Fibroblast of mammary gland (primary cell): ENCODE measurements at places on chromosomes 6 and 20.

DNA sequence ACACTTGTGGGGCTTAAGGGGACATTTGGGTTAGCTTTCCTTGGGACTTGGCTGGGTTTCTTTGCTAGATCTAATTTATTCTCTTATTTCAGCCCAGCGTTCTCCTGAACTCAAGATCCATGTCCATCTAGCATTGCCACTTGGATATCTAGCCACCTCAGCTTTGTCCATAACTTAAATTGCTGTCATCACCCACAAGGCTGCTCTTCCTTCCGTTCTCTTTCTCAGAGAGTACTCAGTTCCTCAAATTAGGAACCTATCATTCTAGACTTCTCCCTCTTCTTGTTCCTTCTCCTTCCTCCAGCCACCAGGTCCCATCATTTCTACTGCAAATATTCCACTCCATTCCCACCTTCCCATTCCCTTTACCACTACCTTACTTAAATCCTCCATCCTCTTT is 4.3 kb downstream of the SMIM26 start:
- DNase-seq: no peak

GRCh38 chr20:58277578-58278472 is 31.7 kb upstream of the RAB22A start:
- DNase-seq: no peak

GRCh38 chr6:16774437-16774836 is 13.2 kb upstream of the ATXN1 start:
- no peak for DNase-seq

GRCh38 chr20:52302736-52303135 is 111.2 kb upstream of the ZFP64 start:
- DNase-seq: no peak

- no peak for DNase-seq
Measured at GRCh38 chr6:161076181-161076677, 84.7 kb downstream of the MAP3K4 start.

DNA sequence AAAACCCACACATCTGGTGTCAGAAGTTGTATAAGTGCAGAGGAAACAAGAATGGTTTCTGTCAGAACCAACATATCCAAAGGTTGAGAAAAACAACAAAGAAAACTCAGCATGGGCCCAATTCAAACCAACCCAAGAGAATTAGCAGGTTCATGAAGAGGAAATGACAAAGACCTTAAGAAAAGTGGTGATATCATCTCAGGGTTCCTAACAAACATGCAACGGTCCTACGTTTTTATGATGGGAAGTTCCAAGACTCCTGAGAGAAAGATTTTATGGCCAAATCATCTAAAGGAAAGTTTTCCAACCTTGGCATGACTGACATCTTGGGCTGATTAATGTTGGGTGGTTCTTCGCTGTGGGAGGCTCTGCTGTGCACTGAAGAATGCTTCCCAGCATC is 23.0 kb downstream of the TFB1M start:
- DNase-seq: no peak

- DNase-seq: no peak
Measured at GRCh38 chr6:164502833-164503232, 806.6 kb downstream of the C6orf118 start.

DNA sequence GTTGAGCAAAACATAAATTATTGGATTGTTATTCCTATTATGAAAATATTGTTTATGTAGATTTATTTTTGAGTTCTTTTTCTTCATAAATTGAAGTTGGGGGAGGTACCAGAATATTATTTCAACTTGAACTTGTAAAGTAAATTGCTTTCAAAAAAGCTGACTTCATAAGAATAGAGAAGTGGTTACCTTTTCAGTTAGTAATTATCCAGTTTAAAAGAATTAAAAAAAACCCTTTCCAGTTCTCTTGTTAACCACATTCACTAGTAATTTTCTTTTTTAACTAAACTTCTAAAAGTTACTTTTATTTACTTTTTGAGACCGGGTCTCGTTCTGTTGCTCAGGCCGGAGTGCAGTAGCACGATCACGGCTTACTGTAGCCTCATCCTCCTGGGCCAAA is 124.3 kb downstream of the CDKAL1 start:
- DNase-seq: no peak

DNA sequence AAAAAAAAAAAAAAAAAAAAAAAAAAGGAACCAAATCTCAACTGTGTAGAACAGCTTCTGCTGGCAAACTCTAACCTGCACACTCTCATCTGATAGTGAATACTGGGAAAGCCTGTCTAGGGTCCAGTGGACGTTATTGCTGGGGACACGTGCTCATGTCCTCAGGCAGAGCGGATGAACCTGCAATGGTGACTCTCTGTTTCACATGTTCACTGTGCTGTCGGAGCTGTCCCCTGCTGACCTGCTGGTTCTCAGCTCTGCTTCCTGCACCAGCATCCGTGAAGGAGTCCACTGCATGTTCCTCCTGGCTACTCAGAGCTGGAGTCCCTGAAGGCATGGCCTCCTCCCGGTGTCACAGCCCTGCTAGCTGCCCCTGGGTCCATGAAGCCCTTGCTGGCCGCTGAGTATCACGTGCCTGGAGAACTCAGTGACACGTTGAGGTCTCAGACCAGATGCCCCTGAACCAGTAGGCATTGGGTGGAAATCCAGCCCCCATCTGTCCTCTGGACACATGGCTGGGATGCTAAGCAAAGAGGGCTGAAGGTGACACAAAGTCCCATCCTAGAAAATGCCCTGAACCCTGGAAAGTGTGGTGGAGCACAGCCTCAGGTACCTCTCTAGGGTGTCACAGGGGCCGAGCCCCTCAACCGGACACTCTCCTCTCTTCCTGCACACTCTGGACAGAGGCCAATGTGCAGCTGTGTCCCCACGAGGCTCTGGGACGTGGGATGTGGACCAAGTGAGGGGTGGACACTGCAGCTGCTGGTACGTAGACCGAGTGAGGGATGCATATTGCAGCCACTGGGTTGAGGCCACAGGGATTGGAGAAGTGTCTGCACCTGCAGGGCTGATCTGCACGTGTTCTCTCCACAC is 54.9 kb upstream of the FRMD1 start:
- DNase-seq: no peak

DNA sequence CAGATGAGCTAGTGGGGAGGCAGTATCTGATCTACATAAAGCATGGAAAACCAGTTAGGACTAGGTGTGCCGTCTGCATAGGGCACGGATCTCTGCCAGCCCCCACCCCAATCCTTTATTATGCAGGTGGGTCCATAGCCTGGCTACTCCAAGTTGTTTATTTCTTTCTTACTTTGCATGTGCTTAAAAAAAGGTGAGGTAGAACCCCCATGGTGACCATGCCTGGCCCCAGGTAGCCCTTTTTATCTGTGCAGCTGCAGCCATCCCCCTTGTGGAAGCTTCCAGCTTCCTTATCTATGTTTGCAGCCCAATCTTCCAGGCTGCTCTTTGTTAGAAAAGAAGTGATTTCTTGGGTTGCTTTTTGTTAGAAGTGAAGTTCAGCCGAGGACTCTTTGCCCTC is 9.0 kb upstream of the TREM2 start:
- DNase-seq: no peak

DNA sequence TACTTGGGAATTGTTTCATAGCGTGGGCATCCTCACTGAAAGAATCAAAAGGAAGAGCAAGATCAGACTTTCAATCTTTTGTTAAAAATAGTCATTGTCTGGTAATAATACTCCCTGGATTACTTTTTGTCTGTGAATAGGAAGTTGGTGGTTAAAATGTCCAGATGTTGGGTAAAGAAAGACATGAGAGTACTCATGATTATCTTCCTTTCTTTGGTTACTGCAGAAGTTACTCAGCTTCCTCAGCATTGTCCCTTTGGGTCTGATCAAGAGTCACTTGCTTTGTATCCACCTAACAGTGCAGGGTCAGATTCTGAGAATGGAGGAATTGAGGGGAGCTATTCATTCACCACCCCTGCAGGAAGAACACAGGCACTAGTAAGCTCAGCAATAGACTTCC is 54.6 kb downstream of the RIN2 start:
- DNase-seq: peak; percentile 42

DNA sequence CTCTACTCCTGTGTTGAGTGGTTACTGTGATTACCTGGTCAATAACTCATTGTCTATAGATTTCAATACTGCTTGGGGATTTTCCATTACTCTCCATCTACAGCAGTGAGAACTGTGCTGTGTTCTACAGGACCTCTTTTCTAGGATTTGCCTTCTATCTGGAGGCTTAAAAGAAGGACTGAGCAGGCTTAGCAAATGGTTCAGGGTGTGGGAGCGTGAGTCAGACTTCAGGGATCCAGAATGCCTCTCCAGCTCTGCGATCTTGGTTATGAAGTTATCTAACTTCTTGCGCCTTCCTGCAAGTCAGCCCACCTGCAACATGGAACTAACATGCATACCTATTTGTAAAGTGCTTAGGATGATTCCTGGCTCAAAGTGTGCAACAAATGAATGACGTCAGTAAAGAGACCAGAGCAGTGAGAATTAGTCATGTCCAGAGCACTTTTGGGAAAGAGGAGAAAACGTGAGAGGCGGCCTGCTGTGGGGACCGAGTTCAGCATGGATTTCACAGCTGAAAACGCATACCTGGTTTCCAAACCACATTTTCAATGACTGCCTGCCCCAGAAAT is 610.1 kb upstream of the CDH4 start:
- DNase-seq: no peak

DNA sequence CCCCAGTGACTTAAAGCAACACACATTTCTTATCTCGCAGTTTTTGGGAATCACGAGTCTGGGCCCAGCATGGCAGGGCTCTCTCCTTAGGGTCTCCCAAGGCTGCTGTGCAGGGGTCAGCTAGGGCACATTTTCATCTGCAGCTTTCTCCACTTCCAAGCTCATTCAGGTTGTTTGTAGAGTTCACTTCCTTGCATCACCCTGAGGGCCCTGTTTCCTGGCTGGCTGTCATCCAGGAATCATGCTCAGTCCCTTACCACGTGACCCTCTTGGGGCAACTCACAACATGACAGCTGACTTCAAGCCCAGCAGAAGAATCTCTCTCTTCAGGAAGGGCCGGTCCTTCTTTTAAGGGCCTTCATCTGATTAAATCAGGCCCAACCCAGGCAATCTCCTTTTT is 21.3 kb downstream of the SNAP25 start:
- DNase-seq: peak; percentile 28

DNA sequence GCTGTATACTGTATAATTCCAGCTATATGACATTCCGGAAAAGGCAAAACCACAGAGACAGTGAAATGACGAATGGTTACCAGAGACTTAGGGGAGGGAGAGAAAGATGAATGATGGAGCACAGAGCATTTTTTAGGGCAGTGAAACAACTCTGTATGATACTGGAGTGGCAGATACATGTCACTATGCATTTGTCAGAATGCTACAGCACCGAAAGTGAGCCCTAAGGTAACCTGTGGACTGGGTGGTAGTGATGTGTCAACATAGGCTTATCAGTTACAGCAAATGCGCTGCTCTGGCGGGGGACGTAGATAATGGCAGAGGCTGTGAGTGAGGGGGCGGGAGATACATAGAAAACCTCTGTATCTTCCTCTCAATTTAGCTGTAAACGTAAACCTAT is 201.3 kb upstream of the SSTR4 start:
- DNase-seq: no peak

DNA sequence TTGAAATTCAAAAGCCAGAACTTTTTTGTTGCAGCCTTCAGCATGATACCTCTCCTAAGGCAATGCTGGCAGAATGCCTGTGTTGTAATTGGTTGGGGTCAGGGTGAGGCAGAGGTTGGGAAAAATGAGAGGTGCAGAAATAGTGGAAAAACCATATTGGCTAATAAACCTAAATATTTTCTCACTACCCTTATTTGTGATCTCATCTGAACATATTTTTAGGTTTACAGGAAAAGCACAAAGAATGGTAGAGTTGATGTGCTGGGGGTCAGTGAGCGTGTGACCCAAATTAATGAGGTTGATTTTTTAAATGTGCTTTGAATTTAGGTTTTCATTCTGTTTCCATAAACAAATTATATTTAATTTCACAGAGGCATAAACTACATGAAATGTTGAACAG is 437.3 kb downstream of the HDGFL1 start:
- DNase-seq: peak; percentile 3

- DNase-seq: no peak
Measured at GRCh38 chr6:16162003-16162402, 33.1 kb downstream of the MYLIP start.

DNA sequence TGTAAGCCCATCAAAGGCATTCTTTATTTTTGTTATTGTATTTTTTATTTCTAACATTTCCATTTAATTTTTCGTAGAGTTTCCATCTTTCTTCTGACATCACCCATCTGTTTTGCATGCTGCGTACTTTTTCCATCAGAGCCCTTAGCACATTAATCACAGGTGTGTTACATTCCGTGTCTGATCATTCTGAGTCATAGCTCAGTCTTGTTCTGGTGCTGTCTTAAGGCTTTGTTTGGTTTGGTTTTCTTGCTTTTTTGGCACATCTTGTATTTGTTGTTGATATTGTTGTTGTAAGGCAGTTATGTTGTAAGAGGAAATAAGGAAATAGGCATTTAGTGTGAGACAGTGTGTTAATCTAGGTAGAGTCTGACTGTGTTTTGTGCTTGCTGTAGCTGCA is 214.6 kb upstream of the CDH4 start:
- no peak for DNase-seq

- no peak for DNase-seq
Measured at GRCh38 chr6:165059032-165059431, 250.4 kb downstream of the C6orf118 start.

DNA sequence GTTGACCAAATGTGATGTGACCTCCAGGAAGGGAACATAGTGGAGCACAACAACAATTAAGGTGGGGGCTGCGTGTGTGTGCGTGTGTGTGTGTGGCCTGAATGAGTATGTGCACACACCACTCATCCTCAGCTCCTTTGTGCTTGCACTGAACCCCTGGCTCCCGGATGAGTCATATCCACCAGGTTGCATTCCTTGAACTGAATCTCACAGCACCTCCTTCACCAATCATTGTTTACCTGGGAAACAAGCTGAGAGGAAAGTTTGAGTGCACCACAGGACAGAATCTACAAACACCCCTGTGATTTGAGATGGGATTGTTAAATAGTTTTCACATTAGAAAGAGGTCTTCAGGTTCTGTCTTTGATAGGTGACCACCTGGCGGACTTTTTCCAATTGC is 33.7 kb upstream of the GPR6 start:
- DNase-seq: no peak

- DNase-seq: no peak
Measured at GRCh38 chr6:125165776-125166175, 12.2 kb downstream of the TPD52L1 start.

DNA sequence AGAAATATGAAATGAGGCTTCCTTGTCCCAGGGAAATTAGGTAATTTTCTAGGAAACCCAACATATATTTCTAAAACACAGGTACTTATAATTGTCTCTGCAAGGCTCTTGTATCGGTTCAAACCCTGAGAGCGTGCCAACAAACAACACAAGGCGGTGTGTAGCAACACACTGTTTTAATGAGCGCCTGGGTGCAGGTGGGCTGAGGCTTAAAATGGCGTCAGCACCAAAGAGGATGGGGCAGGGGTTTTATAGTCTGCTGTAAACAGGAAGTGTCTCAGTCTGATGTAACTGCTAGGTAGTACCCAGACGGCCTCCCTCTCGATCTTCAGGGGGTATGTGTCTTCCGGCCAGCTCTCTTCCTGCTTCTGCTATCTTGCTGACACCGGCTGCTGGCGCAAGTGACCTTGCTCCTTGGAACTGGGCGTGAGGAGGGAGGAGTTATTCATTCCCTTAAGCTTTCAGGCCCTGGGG is 69.7 kb downstream of the EPB41L2 start:
- DNase-seq: no peak

- no peak for DNase-seq
Measured at GRCh38 chr20:51028616-51029212, 5.8 kb upstream of the KCNG1 start.
